ENCODE measurements at places on chromosomes 7 and 10. TPM values are rescaled to one million over a fixed set of nuclear protein-coding genes. Genes with fewer than 3 reads are reported as not detected.

- no peak for DNase-seq
Observed at GRCh38 chr10:66752714-66753113, 173.1 kb upstream of the LRRTM3 start.

DNA sequence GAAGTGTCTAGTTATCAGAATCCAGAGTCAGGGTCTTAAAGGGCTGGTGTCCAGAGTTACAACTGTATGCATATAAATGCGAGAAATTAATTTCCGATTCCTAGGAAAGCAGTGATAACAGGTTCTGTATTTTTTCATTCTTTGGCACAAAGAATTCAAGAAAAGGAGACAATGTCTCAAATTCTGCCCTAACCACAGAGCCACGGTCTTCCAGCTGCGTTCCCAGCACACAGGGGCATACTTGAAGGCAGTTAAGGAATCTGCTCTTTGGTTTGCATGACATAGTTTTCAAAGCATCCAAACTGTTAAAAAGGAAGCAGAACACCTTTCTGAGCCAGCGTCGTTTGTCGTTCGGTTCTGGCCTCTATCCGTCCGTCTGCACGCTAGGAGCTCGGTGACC, 416.9 kb upstream of the MKI67 start:
- DNase-seq = no peak

DNA sequence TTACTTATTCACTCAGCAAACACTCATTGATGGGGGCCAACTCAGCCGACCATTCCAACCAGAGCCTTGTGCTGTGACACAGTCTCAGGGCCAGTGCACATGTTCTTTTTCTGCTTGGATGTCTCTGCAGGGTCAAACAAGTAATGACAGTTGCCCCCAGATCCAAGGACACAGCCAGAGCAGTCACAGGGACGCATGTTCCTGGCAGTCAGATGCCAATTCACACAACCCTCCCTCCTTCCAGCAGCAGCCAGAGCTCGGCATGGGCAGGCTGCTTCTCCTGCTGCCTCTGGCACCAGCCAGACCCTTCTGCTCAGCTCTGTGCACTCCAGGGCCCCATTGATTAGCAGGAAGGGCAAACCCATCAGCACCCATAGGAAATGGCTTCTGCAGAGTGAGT, 20.3 kb downstream of the DRGX start:
- DNase-seq = peak; percentile 32

- DNase-seq = no peak
Observed at GRCh38 chr10:69004821-69005220, 16.2 kb downstream of the KIFBP start.

DNA sequence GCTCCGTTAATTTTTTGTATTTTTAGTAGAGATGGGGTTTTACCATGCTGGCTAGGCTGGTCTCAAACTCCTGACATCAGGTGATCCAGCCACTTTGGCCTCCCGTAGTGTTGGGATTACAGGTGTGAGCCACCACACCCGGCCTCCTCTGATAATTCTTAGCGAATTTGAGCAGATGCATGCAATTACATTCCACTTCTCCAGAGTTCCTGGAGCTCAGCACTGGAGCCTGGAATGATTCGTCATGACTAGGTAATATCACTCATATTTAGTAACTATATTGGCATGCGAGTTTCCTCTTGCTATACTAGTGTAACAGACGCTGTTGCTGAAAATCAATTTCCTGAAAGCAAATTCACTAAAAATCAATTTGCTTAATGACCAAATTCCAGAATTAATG, 86.8 kb downstream of the MKX start:
- no peak for DNase-seq

The TDRD1 gene
- 1.9 TPM for total RNA-seq
